ENCODE measurements at places on chromosomes 2 and 18.

DNA sequence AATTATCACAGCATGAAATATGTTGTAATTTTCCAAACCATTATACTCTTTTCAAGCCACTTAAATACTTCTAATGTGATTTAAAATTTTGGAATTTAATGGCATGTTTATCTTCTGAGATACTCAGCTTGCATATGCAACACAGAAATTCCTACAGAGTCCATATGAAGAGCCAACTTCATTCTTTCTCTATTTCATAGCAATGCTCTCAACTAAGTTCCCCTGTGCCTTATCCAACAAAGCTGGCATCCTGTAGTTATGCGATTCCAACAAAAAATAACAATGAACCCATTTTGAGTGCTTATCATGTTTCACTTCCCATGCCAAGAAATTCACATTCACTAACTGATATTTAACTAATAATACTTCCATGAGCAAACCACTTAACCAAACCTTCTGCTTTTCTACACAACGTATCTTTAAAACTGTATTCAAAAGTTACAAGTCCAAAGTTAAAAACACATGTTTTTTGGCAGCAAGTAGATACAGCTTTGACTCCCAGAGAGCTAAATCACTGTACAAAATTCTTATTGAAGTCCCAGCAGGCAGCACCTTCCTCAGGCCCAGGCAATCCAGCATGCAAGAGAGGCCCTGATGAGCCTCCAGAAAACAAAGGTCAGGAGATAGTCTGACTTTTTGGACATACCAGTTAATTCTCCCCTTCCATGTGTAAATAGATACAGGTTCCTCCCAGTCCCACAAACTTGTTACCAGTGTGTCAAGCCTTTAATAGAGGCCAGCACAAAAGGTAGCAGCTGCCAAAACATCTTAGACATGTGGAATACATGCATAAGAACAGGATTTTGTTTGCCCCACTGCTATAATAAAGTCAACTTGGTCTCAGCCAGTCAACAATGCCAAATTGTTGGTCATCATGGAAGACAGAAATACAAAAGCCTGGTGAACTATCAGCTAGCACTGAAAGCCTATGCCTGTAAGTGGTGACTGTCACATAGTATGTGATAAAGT, 113.1 kb upstream of the WDR75 start:
- DNase-seq, result no peak
- H3K27ac ChIP-seq, result no peak overlapping the region

- peaks cover 61% of the 10 kb centered on the region for H3K4me1 ChIP-seq
- DNase-seq, result peak; percentile 65
- peak overlapping the region; percentile 99 for H3K4me3 ChIP-seq
- no peaks in the 10 kb centered on the region for H3K36me3 ChIP-seq
- H3K27me3 ChIP-seq, result no peaks in the 10 kb centered on the region
Measured at GRCh38 chr2:230865766-230866755, 1.3 kb downstream of the ITM2C start.

DNA sequence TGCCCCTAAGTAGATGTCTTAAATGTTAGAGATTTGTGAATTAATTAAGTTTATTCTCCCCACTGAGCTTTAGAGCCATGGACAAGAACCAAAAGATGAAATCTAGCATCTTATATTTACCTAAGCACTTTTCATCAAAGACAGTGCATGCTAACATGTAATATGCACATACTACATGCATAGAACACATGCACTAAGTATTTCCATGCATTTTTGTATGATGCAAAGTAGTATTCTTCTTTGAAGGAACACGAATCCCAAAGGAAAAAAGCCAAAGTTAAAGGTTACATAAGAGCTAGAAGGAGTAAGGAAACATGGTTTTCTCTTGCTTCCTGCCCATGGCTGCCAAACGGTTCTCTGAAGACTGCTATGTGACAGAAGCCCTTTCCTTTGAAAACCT, 15.3 kb downstream of the STAMBP start:
- H3K36me3 ChIP-seq, result peaks cover 33% of the 10 kb centered on the region
- H3K27me3 ChIP-seq, result no peaks in the 10 kb centered on the region
- DNase-seq, result no peak
- H3K4me1 ChIP-seq, result no peaks in the 10 kb centered on the region
- H3K4me3 ChIP-seq, result no peak overlapping the region

DNA sequence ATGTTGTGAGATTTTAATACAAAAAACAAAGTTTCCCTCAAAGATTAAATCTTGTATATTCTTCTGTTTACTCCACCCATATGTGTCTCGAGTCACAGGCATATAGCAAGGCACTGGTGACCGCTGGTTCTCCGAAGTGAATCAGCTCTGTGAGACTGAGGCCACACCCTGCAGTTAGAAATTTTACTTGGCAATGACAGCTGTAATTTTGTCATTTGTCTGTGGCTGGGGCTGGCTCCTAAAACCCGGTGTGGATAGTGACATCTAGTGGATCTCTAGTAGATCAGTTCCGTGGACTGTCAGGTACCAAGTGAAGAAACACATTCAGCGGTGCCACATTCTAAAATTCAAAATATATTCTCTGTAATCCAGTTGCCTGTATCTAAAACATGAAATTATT, 278.0 kb downstream of the NEDD4L start:
- no peak overlapping the region for H3K4me3 ChIP-seq
- no peaks in the 10 kb centered on the region for H3K27me3 ChIP-seq
- no peak overlapping the region for H3K27ac ChIP-seq

DNA sequence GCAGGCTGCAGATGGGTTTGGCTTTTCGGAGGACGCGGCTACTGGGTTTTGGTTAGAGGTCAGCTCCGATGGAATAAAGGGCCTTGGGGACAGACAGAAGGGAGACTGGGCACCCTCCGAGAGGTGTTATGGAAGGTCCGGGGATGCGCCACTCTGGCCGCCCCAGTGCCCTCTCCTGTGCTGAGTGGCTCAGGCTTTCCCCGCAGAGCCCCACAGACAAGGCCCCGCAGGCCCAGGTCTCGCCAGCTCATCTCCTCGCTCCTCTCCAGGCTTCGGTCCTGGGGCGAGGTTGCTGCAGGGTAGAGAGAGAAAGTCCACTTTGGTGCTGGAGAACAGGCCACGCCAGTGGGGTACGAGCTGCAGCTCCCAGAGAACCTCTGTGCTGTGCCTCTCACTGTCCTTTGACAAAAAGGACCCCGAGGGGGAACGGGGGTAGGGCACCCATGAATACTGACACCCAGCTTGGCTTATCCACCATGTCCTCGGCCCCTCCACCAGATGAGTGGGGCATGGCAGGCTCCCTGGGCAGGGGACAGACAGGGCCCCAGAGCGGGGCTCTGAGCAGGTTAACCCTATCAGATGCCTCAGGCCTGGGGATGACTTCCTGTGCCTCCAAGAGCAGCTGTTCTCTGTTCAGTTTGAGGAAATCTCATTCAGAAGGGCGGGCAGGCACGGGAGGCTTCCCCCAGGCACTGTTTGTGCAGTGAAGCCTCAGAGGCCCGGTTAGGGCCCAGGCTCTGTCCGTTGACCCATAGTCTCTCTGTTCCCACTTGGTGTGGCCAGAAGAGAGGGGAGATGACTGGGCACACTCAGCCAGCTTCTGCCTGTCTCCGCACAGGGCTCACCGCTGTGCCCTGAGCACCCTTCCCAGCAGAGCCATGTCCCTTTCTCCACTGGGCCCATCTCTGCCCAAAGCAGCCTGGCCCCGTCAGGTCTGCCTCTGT, 15.7 kb upstream of the CNNM3 start:
- H3K4me3 ChIP-seq, result no peak overlapping the region
- H3K27ac ChIP-seq, result no peak overlapping the region
- no peaks in the 10 kb centered on the region for H3K27me3 ChIP-seq

DNA sequence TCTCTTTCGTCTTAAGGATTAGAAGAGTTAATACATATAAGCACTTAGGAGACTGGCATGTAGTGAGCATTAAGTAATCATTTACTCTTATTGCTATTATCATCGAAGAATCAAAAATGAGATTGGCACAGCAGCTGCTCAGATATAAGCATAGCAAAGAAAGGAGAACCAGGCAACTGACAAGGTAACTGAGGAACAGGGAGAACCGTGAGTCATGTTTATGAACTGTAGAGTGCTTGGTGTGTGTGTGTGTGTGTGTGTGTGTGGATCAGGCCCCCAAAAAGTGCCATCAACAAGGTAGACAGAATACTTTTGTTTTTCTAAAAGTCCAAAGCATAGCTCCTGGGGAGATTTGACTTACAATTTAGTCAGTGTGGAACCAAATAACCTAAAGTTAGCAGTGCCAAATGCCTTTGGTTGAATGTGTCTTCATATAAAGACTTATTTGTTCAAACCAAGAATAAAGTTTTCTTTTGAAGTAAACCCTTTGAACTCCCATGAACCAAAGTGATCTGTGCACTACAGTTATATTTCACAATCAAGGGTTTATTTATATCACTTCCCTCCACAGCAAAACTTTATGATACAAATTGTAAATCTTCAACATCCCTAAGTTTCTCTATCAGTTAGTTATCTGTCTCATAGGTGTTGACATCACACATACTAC, 660.6 kb downstream of the NYAP2 start:
- no peaks in the 10 kb centered on the region for H3K36me3 ChIP-seq
- H3K27ac ChIP-seq, result no peak overlapping the region
- no peak for DNase-seq

- no peaks in the 10 kb centered on the region for H3K36me3 ChIP-seq
- H3K4me1 ChIP-seq, result peaks cover 7% of the 10 kb centered on the region
- no peaks in the 10 kb centered on the region for H3K27me3 ChIP-seq
- DNase-seq, result peak; percentile 41
Measured at GRCh38 chr2:18883616-18884456, 294.5 kb upstream of the NT5C1B start.

GRCh38 chr2:187206471-187206870, 241.6 kb downstream of the CALCRL start:
- no peaks in the 10 kb centered on the region for H3K36me3 ChIP-seq

DNA sequence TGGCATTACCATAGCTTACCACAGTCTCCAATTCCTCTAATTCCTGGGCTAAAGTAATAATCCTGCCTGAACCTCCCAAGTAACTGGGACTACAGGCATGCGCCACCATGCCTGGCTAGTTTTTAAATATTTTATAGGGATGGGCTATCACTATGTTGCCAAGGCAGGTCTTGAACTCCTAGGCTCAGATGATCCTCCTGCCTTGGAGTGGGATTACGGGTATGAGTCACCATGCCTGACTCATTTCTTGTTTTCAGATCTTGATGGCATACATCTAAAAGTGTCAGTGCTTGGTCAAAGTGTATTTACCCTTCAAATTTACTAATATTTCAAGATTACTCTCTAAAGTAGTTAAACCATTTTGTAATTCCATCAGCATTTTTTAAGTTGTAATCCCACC, 9.4 kb upstream of the SOCS6 start:
- H3K27me3 ChIP-seq, result no peaks in the 10 kb centered on the region
- H3K27ac ChIP-seq, result no peak overlapping the region
- H3K4me3 ChIP-seq, result no peak overlapping the region
- H3K36me3 ChIP-seq, result no peaks in the 10 kb centered on the region

GRCh38 chr2:238203973-238204683, 633 bp upstream of the ILKAP start:
- DNase-seq, result no peak
- H3K4me1 ChIP-seq, result peaks cover 8% of the 10 kb centered on the region
- H3K36me3 ChIP-seq, result no peaks in the 10 kb centered on the region
- peaks cover 17% of the 10 kb centered on the region for H3K27me3 ChIP-seq

GRCh38 chr2:56666777-56667176, 483.0 kb downstream of the CCDC85A start:
- no peaks in the 10 kb centered on the region for H3K4me1 ChIP-seq
- no peak for DNase-seq
- no peak overlapping the region for H3K27ac ChIP-seq
- no peaks in the 10 kb centered on the region for H3K27me3 ChIP-seq
- H3K36me3 ChIP-seq, result no peaks in the 10 kb centered on the region
- no peak overlapping the region for H3K4me3 ChIP-seq

- DNase-seq, result peak; percentile 41
- H3K36me3 ChIP-seq, result peaks cover 13% of the 10 kb centered on the region
- H3K4me3 ChIP-seq, result no peak overlapping the region
- no peaks in the 10 kb centered on the region for H3K27me3 ChIP-seq
- H3K4me1 ChIP-seq, result peaks cover 26% of the 10 kb centered on the region
Measured at GRCh38 chr2:186603286-186603685, 13.4 kb downstream of the ITGAV start.

DNA sequence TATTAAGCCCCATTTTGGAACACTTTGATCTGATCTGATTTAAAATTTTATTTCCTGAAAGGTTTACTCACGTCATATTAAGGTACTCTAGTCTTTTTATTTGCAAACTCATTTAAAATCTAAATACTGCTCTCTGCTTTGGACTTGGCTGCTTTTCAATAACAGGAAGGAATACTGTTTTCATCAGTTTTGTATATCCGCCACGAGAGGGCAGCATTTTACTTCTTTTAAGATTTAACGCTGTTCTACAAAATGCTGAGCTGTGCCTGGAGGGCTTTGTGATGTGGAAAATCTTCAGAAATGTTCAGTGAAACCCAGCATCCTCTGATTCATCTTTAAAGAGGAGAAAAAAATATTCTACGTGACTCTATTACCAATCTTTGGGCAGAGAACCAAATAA, 37.5 kb upstream of the SLC38A11 start:
- no peak overlapping the region for H3K27ac ChIP-seq
- H3K4me1 ChIP-seq, result no peaks in the 10 kb centered on the region
- H3K27me3 ChIP-seq, result no peaks in the 10 kb centered on the region
- peak; percentile 87 for DNase-seq
- no peak overlapping the region for H3K4me3 ChIP-seq
- no peaks in the 10 kb centered on the region for H3K36me3 ChIP-seq

DNA sequence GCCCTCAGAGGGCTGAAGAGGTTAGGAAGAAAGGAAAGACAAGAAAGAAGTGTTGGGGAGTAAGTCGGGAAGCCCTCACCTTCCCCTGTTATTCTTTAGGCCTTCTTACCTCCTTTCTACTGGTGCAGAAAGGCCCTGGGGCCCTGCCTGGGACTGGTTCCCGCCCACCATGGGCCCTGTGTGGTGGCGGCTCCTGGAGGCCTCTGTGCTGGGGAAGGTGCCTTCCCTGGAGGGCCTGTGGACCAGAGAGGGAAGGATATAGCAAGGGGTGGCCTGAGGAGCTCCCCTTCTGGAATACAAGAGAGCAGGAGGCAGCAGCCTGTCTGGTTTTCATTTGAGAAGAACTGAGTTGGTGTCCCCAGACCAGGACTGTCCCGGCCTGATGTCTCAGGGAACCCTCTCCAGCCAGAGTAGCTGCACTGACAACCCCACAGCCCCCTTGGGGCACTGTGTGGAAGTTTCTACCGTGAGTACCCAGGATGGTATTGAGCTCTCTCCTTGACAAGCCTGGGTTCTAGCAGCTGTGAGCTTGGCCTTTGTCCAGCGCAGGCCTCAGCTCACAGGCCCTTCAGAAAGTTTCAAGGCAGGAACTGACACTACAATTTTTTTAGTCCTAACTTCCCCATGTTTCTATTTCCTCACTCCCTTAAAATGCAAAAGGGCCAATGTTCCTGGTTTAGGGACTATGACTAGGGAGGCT, 47.1 kb downstream of the EFR3B start:
- H3K36me3 ChIP-seq, result no peaks in the 10 kb centered on the region
- no peak overlapping the region for H3K4me3 ChIP-seq
- DNase-seq, result no peak
- no peaks in the 10 kb centered on the region for H3K27me3 ChIP-seq
- H3K27ac ChIP-seq, result no peak overlapping the region
- H3K4me1 ChIP-seq, result no peaks in the 10 kb centered on the region

- DNase-seq, result peak; percentile 4
- H3K36me3 ChIP-seq, result no peaks in the 10 kb centered on the region
- no peak overlapping the region for H3K4me3 ChIP-seq
- H3K27me3 ChIP-seq, result no peaks in the 10 kb centered on the region
- no peaks in the 10 kb centered on the region for H3K4me1 ChIP-seq
Measured at GRCh38 chr2:95719473-95720060, 127.8 kb downstream of the TRIM43 start.

GRCh38 chr2:173749315-173749714, 215.9 kb downstream of the SP3 start:
- H3K36me3 ChIP-seq, result no peaks in the 10 kb centered on the region
- H3K27ac ChIP-seq, result no peak overlapping the region
- H3K27me3 ChIP-seq, result no peaks in the 10 kb centered on the region

All from cardiac muscle cell (in vitro differentiated cells and primary cell).